ENCODE measurements at places on chromosomes 2 and 18.
A peak's percentile ranks its signal among the peaks of the same experiment; 100 is the strongest.

GRCh38 chr18:44592639-44593038 is 88.0 kb upstream of the SETBP1 start:
- DNase-seq = no peak

GRCh38 chr2:222756951-222757650 is 85.6 kb downstream of the MOGAT1 start:
- DNase-seq = no peak

- no peak for DNase-seq
Measured at GRCh38 chr2:58137221-58137620, 90.6 kb downstream of the VRK2 start.

GRCh38 chr2:237478979-237479378 is 8.1 kb upstream of the MLPH start:
- DNase-seq = no peak

DNA sequence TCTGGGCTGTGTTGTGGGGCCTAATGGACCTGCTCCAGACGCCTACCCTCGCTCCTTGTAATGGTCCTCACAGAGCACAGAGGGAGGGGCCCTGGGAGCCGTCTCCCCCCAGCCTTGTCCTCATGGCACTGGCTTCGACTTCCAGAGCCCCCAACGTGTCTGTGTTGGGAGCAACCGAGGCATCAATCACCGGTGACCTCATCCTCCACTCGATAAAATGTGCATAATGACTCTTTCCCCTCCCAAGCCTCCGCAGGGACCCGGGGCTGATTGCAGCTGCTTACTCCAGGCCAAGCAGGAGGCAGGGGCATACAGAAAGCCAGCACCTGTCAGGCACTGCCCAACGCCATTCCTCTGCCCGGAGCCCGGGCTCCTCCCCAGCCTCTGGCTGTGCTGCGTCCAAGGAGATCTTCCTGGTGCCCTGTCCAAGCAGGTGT is 271.7 kb downstream of the NDUFA10 start:
- no peak for DNase-seq

GRCh38 chr2:195388028-195388427 is 269.0 kb upstream of the SLC39A10 start:
- DNase-seq = no peak

- no peak for DNase-seq
Measured at GRCh38 chr2:54092940-54093339, 22.5 kb upstream of the ACYP2 start.

- no peak for DNase-seq
Measured at GRCh38 chr2:12649602-12650400, 66.9 kb upstream of the TRIB2 start.

DNA sequence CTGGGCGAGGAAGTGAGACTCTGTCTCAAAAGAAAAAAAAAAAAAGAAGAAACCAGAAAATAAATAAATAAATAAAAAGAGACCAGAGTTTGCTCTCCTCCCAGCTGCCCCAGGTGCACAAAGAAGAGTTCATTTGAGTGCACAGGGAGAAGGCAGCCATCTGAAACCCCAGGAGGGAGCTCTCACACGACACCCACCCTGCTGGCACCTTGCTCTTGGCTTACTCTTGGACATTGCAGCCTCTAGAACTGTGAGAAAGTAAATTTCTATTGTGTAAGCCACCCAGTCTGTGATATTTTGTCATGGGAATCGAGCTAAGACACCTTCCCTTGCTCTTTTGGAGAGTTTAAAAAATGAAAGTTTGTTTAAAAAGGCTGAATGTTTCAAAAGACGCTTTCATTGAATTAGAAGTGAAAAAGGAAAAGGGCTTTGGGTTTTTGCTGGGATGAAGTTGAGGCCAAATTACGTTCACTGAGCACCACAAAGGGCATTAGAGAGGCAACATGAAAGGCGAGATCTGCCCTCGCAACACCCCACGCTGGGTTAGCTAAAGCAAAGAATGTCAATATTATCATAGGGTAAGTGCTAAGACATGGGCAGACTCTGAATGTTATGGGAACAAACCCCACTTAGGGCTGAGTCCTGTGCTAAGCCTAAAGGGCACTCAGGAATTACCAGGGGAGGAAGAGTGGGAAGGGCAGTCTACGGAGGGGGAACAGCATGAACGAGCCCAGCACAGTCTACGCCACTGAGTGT is 128.9 kb upstream of the RIOK3 start:
- no peak for DNase-seq

DNA sequence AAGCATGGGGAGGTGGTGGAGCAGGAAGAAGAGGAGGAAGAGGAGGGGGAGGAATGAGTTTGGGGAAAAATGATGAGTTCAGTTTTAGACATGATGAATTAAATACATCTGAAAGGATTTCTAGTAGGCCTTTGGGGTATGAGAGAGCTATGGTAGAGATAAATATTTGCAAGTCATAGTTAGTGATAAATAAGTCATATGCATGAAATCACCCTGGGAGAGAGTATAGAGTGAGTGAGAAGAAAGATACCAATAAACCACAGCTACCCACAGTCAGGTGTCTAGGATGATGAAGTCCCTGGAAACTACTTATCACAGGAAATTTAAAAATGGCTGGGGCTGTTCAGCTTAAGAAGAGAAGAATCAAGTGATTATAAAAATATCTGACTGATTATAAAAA is 240.5 kb downstream of the RDH14 start:
- DNase-seq = no peak

DNA sequence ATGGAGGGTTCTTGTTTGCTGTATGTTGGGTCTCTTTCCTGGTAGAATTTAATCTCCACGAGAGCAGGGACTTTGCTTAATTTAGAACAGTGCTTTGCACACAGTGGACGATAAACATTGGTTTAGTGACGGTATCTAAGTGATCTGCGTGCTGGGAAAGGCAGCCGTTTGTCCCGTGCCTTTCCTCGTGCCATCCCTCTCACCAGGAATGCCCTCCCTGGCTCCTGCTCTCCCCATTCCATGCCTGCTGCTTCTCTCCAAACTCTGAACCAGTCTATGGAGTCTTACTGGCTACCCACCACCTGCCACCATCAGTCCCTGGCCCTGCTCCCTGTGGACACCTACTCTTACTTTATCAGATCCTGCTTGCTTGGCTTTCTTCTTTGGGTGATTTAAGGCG is 27.3 kb upstream of the TNP1 start:
- no peak for DNase-seq

DNA sequence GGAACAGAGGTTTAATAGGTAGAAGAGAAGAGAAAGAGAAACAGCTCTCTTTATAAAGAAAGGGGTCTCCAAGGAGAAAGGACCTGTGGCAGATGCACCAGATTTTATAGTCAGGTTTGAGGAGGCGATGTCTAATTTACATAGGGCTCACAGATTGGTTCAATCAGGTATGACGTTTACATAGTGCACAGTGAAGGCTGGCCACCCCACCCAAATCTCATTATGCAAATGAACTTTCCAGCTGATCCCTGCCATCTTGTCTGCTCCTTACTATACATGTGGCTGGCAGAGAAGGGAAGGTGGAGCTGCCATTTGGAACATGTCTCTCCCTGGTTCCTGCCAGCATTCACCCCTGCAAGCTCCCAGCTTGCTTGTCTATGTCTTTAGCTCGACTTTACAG is 557.8 kb downstream of the SUCLG1 start:
- DNase-seq = no peak

- DNase-seq = no peak
Measured at GRCh38 chr2:140440815-140441214, 1660.6 kb upstream of the NXPH2 start.

DNA sequence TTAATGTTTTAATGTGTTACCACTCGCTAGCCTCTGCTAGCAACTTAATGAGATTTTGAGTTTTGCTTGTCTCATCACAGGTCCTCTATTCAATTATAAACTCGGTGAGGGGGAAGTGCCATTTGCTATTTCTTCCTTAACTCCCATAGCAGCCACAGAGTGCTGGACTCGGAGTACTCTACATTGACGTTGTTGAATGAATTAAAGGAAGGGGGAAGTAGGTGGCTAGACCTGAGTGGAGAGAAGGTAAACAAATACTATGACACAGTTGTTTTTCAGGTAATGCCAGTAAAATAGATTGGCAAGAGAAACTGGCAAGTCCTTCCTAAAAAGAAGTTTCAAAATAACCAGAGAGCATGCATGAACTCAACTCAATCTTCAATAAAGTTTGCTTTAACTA is 339.3 kb downstream of the HRH4 start:
- DNase-seq = no peak

- DNase-seq = peak; percentile 31
Measured at GRCh38 chr2:27494944-27495554, at the start of gene FNDC4. FNDC4 (minus strand) TSS chr2:27495200; CDS start chr2:27494679, 521 bp downstream.

DNA sequence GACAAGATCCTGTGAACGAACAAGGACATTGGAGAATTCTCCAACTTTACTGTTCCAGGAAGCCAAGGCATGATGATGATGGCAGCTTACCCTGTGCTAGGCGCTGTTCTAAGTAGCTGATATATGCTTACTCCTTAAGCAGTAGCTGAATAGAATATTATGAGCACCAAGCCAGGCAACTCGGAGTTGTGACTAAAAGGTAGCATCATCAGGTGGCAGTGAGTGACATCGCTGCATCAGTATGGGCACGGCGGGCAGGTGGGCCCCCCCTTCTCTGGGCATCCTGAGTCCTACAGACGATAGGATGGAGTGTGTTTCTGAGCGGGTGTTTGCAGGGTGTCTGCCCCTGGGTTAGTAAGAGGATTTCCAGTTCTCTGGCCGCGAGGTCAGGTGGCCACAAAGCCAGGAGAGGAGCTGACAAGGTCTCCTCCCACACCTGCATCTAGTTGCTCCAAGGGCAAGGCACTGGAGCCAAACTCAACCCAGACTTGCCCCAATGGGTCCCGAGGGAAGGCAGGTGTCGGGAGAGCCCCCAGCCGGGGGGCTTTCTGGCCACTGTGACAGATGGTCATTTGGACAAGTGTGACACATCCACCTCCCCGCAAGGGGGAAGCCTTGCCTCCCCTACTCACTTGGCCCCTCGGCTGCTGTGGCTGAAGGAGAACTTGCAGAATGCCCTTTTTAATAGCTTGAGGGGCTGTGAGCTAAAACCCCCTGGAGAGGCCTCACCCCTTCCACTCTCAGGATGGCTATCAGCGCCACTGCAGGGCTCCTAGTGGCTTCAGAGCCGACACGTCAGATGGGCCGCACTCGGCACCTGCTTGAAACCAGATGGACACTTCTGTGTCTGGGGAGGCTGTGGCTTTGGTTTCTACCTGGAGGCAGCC is 55.5 kb downstream of the CRACDL start:
- no peak for DNase-seq

- no peak for DNase-seq
Measured at GRCh38 chr2:190136259-190136658, 73.7 kb upstream of the MSTN start.

DNA sequence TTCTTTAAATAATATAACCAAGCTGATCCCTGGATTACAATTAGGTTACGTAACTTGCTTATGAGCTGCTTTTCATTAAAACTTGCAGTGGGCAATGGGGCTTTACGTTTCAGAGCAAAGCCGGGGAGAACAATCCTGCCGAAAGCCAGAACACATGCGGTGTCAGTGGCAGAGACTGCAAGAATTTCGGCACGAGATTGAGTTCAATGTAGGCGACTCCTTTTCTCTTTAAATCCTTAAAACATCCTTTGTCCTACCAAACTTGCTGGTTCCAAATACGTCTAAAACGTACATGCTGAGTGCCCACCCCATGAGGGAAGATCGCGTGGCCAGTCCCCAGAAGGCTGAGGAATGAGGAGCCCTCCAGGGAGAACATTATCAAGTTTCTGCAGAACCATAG is 36.8 kb upstream of the NCOA1 start:
- DNase-seq = no peak

GRCh38 chr18:37393945-37394609 is 171.5 kb downstream of the CELF4 start:
- DNase-seq = no peak

DNA sequence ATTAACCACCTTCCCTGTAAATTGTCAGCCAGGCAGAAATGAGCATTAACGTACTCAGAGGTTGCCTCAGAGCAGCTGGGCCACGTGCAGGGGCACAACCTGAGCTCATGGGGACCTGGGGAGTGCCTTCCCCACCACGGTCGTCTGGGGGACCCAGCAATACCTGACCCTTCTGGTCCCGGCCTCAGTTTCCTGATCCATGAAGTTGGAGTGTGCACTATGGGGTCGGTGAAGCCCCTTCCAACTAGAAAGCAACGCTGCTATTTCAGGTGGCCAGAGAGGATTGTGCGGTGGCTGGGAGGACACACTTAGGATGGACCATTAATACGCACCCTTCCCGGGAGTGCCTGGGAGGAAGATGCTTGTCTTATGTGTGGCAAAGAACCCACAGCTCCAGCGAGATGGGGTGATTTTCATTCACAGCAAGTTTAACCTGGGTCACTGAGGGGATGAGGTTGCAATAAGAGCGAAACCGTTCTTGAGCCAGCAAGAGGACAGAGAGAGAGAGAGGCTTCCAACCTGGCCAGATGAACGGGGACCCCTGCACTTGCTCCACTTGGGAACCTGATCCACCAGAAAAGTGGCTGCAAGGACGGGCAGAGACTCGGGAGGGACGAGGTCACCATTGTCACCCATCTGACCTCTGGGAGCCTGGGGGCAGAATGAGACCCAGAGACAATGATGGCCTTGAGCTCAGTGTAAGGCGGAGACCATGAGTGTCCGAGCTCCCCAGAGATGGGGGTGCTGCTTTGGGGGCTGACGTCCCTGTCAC is 36.2 kb downstream of the NGEF start:
- no peak for DNase-seq
